ENCODE measurements at places on chromosomes 7 and 10.

- DNase-seq: no peak
These were observed 280.9 kb downstream of the MALRD1 start for GRCh38 chr10:19329475-19329874.

GRCh38 chr7:112790586-112791003, 402 bp upstream of the TMEM168 start:
- no peak for DNase-seq

GRCh38 chr10:84540022-84540616, 211.7 kb downstream of the CCSER2 start:
- no peak for DNase-seq

DNA sequence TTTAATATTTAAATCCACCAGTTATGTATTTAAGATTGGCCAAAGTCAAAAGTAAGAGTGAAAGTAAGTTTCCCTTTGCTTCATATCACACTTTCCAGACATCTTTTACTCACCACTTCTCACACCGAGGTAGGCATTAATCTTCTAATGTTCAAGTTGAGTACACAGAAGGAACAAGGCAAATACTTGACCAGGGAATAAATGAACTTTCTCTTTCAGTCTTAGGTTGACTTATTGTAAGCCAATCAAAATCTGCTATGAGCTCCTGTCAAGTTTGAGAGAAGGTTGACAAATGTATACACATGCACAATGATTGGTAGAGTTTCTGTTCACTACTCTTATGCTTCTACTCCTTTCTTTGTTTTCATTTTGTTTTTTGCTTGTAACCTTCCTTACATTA, 842.5 kb downstream of the REEP3 start:
- no peak for DNase-seq

DNA sequence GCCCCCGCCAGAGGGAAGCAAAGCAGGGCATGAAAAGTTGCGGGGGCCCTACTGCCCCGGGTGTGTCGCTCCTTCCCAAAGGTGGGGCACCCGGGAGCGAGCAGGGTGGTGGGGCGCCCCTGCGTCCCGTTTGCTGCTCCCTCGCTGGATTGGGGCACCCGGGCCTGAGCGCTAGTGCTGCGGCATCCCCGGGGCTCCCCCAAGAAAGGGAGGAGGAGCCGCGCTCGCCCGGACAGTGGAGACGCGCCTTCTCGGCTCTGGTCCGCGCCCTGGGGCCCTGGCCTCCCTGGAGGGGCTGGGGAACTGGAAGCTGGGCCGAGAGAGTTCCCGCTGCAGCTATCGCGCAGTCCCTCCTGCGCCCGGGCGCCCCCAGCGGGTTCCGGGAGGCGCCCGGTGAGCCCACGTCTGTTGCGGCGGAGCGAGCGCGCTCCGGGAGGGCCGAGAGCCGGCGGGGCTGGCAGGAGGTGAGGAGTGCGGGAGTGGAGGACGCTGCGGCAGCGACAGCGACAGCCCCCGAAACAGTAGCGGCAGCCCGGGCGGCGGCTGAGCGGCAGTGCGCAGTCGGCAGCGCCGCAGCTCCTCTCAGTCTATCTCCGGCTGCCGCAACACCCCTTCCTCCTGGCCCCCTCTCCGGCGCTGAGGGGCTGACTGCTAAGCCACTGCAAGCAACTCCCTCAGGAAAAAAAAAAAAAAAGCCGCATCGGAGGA, 504 bp upstream of the BMPER start:
- DNase-seq: no peak

GRCh38 chr10:24251547-24251946, 42.6 kb downstream of the KIAA1217 start:
- DNase-seq: no peak

DNA sequence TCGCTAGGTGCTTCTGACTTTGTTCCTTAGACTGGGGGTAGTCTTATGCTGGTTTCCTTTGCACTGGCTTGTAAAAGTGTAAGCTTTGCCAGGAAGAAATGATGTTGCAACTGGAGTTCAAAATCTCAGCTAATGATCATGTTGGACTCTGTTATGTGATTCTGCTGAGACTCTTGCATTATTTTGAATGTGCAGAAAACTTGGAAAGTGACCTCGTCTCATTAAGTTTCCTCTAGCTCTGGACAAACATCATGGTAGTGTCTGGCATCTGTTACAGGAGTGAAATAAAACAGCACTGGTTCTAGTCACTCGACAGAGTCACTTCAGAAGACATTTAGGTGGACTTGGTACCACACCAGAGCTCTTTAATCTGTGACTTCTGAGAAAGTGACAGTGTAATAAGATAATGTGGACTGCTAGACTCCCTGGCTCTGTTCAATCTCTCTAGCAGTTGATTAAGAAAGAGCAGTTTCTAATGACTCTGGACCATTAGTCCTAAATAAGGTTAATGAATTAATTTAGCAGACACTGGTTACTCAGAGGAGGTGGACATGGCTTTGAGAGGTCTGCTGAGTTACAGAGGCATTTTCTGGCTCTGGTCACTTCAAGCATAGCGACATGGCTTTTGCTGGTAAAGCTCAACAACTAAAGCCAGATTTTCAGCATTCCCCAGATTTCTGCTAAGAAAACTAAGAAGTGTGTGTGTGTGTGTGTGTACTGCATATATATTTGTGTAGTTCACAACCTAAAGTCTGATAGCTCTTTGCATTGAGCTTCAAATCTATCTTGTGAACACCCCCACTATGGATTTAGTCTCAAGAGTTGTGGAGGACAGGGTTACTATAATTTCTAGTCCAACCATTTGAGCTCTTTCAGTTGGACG, 2.0 kb downstream of the NRP1 start:
- DNase-seq: no peak

DNA sequence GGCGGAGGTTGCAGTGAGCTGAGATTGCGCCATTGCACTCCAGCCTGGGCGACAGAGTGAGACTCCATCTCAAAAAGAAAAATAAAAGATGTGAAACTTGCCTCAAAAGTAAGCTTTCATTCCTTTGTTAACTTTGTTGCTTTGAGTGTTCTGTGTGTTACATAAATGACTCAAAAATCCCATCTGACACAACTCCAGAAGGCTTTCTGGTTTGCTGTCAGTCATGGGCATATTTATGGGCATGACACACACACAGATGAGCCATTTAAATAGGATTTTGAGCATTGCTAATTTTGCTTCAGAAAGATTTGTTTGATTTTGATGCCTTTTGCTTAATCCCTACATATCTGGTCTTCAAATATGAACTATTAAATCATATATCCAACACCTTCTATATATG, 82.6 kb downstream of the CACNB2 start:
- no peak for DNase-seq

GRCh38 chr7:132232406-132232805, 343.9 kb downstream of the PLXNA4 start:
- no peak for DNase-seq

DNA sequence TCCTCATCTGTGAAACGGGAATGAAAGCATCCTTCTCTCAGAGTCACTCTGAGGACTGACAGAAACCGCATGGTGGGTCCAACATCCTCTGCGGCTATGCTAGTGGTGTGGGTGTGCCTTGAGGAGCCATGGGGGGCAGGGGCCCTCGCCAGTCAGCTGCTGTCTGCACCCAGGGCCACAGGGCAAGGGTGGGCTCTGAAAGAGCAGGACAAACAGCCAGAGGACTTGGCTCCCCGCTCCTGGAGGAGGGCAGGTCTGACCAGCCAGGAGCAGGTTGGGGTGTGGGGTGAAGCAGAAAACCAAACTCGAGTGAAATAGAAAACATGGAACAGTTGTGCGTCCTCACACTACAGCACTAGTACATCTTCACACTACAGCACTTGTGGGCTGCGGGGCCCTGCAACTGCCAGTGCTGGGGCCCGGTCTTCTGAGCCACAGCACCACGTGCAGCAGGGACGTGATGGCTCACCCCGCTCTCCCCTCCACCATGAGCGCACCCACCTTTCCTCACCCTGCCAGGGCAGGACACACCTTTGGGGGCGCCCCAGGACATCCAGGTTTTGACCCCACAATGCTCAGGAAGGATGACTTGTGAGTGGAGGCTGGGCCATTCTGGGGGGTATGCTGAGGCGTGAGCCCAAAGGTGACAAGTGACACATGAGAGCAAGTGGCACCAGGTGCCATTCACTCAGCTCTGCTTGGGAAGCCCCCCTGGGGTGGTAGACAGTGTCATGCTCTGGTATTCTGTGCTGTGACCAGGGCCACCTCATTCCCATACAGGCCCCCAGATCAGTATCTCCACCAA, 96.1 kb upstream of the RET start:
- DNase-seq: no peak

DNA sequence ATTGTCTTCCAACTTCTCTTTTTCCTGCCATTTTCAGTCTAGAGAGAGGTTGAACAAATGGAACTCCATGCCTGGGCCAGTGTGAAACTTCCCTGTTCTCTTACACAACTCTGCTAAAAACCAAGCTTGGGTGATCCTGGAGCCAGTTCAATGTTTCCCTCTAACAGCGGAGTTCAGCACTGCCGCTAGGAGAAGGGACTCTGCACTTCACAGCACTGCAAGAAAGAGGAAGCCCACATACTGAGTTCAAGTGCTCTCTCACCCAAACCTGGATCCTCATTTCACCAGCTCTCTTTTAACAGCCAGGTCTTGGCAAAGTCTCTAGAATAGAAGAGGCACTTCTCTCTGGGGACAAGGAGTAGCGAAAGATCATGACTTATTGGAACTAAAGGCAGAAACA, 18.8 kb downstream of the FOXI2 start:
- no peak for DNase-seq

DNA sequence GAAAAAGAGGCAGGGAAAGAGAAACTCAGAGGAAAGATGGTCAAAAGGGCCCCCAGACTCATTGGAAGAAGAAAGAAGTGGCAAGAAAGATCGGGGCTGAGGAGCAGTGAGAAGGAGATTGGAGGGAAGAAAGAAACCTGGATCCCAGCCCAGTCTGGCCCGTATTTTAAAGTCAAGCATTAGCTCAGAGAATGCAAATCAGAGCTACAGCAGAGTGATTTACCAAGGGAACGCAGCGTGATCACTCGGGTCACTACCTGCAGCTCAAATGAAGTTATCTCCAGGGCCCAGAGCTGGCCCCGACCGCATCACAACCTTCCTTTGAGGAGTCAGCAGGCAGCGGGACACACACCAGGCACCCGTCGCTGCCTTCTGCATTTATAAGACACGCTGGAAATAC, 72.8 kb downstream of the CARD11 start:
- DNase-seq: no peak

GRCh38 chr7:29140873-29141468, 5.4 kb downstream of the CPVL start:
- no peak for DNase-seq

- no peak for DNase-seq
These were observed 323.4 kb upstream of the SEMA3D start for GRCh38 chr7:85510287-85510686.

DNA sequence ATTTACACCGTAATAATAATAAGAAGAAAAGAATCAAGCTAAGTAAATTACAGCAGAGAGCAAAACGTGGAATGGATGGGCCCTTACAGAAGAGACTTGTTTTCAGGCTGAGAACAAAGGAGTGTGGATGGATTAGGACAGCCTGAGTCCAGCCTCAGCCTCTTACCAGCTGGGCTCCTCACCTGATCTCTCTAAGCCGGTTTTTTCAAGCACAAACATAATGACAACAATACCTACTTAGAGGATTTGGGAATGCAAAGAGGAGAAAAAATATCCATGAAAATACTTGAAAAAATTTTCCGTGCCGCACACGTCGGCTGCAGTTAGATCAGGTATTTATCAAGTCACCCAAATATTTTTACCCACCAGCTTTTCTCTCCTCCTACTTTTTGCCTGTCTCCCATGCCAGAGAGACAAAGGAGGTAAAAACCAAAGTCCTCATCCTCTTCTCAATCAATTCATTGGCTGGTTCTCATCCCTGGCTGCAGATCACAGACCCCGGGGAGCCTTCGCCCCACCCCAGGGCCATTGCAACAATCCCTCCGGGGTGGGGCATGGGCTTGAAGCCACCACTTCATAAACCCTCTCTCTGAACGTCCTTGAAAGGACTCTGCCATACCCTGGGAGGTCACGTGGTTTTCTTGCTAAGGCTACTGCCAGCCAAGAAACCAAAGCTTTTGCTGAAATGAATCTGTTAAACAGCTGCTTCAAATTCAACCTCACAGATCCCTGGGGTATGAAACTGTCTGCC, 29.7 kb upstream of the GTF2I start:
- DNase-seq: no peak

DNA sequence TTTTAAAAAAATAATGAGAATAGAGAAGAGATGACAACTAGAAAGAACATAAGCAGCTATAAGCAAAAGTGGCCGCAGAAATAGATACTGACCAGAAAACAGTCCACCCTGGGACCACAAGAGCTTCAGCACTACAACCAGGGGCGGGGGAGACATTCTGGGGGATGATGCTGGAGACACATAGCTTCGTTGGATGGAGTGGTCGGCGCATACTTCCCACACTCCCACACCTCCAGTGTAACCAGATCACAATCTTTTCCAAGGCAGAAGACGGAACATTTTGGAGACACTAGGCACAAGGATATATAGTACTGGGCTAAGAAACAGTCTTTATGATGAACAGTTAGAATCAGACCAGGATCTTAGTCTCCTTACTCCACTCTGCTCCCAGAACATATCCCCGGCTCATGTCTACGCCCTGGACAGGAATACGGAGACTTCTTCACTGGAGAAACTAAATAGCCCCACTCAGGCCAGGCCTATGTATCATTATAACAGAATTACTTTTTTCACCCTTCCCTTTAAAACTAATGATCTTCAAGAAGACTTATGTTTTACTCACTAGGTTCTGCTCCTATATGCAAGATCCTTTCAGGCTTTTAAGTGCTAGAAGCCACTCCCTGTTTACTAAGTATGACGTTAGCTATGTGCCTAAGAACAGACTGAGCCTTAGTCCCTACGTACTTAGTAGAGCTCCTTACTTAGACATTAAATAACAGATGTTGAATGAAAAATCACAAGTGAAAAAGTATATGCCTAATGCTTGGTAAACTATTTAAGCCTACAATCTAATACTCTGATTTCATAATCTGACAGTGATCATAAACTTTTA, 169.6 kb downstream of the SRPK2 start:
- no peak for DNase-seq

GRCh38 chr7:54858008-54858692, 99.1 kb upstream of the SEC61G start:
- DNase-seq: no peak

DNA sequence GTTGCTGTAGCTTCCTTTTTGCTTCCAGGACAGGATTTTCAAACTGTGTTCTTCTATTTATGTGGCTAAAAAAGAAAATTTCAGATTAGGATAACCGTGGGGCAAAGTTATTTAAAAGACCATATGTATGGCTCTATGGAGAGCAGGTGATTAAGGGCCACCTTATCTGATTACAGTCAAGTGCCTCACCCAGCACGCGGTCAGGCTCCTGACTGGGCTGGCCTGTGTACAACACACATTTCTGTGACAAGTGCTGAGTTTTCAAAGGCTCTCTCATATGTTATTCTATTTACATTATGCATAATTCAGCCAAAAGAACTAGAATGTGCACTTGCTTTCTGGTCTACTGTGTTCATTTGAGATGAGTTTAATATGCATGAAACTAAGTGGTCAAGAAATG, 547.4 kb downstream of the PHTF2 start:
- DNase-seq: no peak

- DNase-seq: no peak
These were observed 40.2 kb downstream of the ANKRD61 start for GRCh38 chr7:6071406-6071805.

- DNase-seq: no peak
These were observed 22.0 kb upstream of the TNKS2 start for GRCh38 chr10:91776266-91776665.
